H1 (cell line): ENCODE measurements at places on chromosomes 12 and 14. TPM values are rescaled to one million over a fixed set of nuclear protein-coding genes. Genes with fewer than 3 reads are reported as not detected.

- no peaks in the 10 kb centered on the region for H3K36me3 ChIP-seq
- H3K4me3 ChIP-seq = no peak overlapping the region
- DNase-seq = peak; percentile 6
- no peaks in the 10 kb centered on the region for H3K4me1 ChIP-seq
These were observed 378.1 kb downstream of the ALG10 start for GRCh38 chr12:34400411-34400881.

DNA sequence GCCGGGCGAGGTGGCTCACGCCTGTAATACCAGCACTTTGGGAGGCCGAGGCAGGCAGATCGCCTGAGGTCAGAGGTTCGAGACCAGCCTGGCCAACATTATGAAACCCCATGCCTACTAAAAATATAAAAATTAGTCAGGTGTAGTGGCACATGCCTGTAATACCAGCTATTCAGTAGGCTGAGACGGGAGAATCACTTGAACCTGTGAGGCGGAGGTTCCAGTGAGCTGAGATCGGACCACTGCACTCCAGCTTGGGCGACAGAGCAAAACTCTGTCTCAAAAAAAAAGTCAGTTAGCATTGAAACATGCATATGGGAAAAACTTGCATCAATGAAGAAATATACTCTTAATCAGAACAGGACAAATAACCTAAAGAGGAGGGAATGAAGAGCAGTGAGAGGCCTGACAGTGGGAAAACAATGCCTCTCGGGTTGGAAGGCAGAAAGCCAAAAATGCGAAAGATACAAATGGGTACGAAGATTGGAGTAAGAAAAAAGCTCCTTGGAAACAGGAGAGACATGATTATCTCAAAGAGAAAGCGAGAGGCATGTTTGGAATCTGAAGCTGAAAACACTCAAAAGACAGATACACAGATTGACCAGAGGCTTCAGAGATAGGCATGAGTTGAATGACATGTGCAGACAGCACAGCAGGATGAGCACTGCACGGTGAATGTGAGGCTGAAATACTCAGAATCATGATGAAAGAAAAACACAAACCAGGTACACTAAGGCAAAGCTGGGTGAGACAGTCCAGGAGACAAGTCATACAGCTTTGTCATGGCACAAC is 30.6 kb downstream of the RESF1 start:
- DNase-seq = no peak
- no peak overlapping the region for H3K27ac ChIP-seq
- H3K27me3 ChIP-seq = no peaks in the 10 kb centered on the region

Gene FGD6
- total RNA-seq = 22.4 and 24.3 TPM in 2 replicates

Gene PIWIL1
- total RNA-seq = not detected in 2 replicates

Gene HSPB8
- 11.7 TPM in 2 replicates for total RNA-seq

Gene DERA
- 17.1 and 17.5 TPM in 2 replicates for total RNA-seq

DNA sequence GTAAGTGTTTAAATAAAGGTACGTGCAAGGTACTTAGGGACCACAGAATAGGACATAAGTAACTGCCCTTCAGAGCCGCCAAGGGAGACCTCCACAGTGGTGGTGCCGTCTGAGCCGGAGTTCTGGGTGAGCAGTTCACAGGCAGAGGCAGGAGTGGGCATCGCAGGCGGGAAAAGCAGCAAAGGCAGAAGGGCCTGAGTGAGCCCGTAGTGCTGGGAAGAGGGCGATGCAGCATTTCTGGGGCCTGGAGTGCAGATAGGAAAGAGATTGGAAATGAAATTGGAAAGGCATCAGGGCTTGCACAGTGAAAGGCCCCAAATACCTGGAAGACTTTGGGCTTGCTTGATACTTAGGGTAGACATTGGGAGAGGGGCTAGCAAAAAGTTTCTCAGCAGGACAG is 32.9 kb downstream of the EVL start:
- H3K4me1 ChIP-seq = no peaks in the 10 kb centered on the region
- no peak for DNase-seq
- H3K27ac ChIP-seq = no peak overlapping the region
- no peaks in the 10 kb centered on the region for H3K27me3 ChIP-seq

Gene FAM90A1
- total RNA-seq = 0.13 TPM in 1 of 2 replicates, not detected in the other

Gene TPPP2
- total RNA-seq = 0.34 TPM in 1 of 2 replicates, not detected in the other

DNA sequence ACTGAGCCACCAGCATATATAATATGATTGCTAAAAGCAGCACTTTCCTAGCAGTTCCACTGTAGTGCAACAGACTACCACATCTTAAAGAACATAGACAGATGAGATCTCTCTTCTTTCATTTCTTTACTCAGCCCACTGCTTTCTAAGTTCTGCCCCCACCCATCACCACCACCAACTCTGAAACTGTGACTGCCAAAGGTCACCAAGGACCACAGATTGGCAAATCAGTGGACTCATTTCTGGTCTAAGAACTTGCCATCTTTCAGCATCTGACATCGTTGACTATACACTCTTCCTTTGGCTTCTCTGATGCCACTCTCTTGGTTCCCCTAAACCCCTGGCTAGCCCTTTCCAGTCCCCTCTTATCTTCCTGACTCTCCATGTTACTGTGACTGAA is 38.4 kb downstream of the IFNG start:
- H3K36me3 ChIP-seq = no peaks in the 10 kb centered on the region
- DNase-seq = no peak
- H3K27me3 ChIP-seq = no peaks in the 10 kb centered on the region

GRCh38 chr12:1587927-1588574 is 6.3 kb downstream of the FBXL14 start:
- no peak overlapping the region for H3K27ac ChIP-seq
- peaks cover 19% of the 10 kb centered on the region for H3K27me3 ChIP-seq
- no peak for DNase-seq

DNA sequence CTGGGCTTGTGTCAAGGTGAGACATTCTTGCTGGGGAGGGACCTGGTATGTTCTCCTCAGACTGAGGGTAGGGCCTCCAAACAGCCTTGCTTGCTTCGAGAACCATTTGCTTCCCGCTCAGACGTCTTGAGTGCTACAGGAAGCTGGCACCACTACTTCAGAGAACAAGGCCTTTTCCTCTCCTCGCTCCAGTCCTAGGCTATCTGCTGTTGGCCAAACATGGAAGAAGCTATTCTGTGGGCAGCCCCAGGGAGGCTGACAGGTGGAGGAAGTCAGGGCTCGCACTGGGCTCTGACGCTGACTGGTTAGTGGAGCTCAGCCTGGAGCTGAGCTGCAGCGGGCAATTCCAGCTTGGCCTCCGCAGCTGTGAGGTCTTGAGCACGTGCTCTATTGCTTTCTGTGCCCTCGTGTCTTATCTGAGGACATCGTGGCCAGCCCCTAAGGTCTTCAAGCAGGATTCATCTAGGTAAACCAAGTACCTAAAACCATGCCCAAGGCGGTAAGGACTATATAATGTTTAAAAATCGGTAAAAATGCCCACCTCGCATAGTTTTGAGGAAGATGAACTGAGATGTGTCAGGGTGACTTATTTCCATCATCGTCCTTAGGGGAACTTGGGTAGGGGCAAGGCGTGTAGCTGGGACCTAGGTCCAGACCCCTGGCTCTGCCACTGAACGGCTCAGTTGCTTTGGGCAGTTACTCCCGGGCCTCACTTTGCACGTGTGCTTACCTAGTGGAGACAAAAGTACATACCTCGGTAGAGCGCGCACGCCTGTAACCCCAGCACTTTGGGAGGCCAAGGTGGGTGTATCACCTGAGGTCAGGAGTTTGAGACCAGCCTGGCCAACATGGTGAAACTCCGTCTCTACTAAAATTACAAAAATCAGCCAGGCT is 4.3 kb downstream of the GAPDH start:
- peaks cover 8% of the 10 kb centered on the region for H3K4me1 ChIP-seq
- H3K27ac ChIP-seq = no peak overlapping the region
- DNase-seq = no peak
- peaks cover 27% of the 10 kb centered on the region for H3K36me3 ChIP-seq
- H3K4me3 ChIP-seq = no peak overlapping the region
- H3K27me3 ChIP-seq = no peaks in the 10 kb centered on the region

DNA sequence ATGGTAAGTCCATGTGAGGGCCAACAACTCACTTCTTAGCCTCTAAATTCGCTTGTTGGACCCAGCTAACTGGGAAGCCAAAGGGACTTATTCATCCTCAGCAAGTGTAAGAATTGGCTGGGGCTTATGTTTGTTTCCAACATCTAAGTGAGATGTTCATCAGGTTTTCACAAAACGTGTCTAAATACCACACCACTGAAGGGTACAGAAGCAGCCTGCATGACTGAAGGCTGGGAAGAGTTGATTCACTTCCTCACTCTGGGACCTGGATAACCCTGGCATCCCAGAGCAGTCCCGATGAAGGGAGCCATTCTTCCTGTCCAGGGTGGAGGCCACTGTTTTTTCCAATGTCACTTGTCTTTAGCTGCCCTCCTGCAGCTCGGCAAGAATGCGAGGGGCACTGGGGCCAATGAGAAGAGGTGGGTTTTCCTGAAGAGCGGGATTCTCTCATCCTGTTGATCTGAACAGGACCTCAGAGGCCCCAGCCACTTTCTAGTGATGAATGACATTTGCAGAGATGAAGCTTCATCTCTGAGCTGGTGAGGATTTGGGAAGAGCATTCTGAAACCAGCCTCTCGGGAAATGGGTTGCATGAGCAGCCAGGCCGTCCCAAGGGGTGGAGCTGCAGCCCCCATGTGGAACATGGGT is 12.2 kb upstream of the COL2A1 start:
- no peaks in the 10 kb centered on the region for H3K36me3 ChIP-seq
- no peak overlapping the region for H3K4me3 ChIP-seq
- no peak overlapping the region for H3K27ac ChIP-seq
- peaks cover 85% of the 10 kb centered on the region for H3K27me3 ChIP-seq
- no peaks in the 10 kb centered on the region for H3K4me1 ChIP-seq

DNA sequence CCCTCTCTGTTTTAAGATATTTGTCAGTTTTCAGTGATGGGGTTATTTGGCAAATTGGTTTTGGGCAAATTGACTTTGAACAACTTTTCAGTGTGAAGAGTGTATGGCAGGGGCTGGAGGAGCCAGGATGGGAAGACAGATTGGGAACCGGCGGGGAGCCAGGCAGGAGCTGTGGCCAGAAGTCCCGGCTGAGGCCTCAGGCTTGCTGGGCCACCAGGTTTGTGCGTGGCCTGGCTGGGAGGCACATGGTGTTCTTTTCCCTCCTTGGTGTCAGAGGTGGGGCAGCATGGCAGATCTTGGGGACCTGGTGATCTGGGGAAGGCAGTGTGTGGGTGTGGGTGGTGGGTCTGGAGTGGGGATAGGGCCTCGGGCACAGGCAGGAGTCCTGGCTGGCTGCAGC is 61.1 kb downstream of the SLC25A47 start:
- no peak for DNase-seq
- no peak overlapping the region for H3K27ac ChIP-seq
- H3K36me3 ChIP-seq = peaks cover 6% of the 10 kb centered on the region
- H3K4me3 ChIP-seq = no peak overlapping the region
- H3K4me1 ChIP-seq = no peaks in the 10 kb centered on the region; the same call in 1 of the 2 replicates

- peaks cover 3% of the 10 kb centered on the region; the same call in 1 of the 2 replicates for H3K4me1 ChIP-seq
- H3K27me3 ChIP-seq = no peaks in the 10 kb centered on the region
- H3K4me3 ChIP-seq = peak overlapping the region; percentile 85
- H3K27ac ChIP-seq = no peak overlapping the region
- peaks cover 3% of the 10 kb centered on the region; the same call in 1 of the 2 replicates for H3K36me3 ChIP-seq
- DNase-seq = no peak
These were observed 606 bp downstream of the CINP start for GRCh38 chr14:102362084-102362483.

Gene CLEC4E
- not detected in 2 replicates for total RNA-seq

- DNase-seq = no peak
- no peaks in the 10 kb centered on the region for H3K27me3 ChIP-seq
- peaks cover 5% of the 10 kb centered on the region; the same call in 1 of the 2 replicates for H3K4me1 ChIP-seq
- no peaks in the 10 kb centered on the region for H3K36me3 ChIP-seq
- no peak overlapping the region for H3K4me3 ChIP-seq
- H3K27ac ChIP-seq = no peak overlapping the region
These were observed 25.5 kb upstream of the NAA30 start for GRCh38 chr14:57364659-57365450.

DNA sequence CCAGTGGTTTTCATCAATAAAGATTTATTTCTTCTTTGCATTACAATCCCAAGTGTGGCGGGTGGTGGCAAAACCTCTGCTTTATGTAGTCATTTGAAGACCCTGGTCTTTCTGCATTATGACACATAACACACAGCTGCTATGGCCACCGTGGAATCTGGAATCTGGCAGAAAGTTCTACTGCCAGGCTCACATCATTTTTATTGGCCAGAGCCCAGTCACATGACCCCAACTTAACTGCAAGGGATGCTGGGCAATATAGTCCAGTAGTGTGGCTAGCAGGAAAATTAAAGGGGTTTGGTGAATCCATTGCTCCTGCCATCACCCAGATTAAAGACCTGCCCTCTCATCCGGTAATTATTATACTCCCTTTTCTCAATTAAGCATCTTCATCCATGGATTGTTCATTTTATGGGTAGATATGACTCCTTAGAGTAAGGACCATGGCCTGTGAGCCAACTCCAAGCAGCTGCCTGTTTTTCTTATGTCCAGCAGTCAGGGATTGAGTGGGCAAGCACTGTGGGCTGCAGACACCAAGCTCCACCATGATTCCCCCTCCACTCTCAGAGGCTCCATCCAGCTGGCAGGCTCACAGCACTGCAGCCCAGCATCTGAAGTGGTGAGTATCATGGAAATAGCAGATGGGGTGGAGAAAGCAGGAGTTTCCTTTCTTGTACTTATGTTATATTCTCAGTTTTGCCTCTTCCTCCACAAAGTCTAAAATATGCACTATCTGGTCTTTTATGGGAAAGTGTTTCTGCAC is 1030.7 kb downstream of the AACS start:
- H3K4me3 ChIP-seq = no peak overlapping the region
- H3K4me1 ChIP-seq = no peaks in the 10 kb centered on the region
- no peak for DNase-seq
- H3K27me3 ChIP-seq = no peaks in the 10 kb centered on the region

DNA sequence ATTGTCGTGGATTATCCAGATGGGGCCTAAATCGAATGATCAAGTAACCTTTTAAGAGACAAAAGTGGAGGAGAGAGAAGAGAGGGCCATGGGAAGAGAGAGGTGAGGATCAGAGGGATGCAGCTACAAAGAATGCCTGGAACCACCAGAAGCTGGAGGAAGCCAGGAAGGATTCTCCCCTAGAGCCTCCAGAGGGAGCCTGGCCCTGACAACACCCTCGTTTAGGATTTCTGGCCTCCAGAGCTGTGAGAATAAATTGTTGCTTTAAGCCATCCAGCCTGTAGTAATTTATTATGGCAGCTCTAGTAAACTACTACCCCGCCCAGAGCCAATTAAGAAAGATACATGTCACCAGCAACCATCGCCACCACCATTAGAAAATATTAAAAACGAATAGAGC is 46.2 kb upstream of the GSC start:
- H3K4me1 ChIP-seq = no peaks in the 10 kb centered on the region
- H3K36me3 ChIP-seq = no peaks in the 10 kb centered on the region
- H3K4me3 ChIP-seq = no peak overlapping the region
